ENCODE measurements at places on chromosomes 3 and 15.

DNA sequence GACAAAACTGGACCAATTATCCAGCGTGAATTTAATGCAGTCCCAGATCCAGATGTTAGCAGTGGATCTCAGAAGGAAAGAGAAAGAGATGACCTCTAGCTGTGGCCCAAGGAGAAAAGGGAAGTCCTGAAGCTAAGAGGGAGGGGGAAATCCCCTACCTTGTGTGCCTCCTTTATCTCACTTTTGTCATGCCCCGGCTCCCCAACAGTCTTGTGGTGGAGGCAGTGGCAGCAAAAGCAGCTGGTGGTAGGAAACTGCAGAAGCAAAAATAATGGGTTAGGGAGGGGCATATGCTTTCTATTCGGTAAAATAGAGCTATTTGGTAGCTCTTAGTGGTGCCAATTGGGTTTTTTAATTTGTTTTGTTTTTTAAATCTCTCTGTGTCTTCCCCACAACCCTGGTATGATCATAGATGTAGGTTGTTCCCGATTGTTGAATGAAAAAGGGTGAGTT lies 56.5 kb downstream of the MCTP2 start:
- DNase-seq = no peak

GRCh38 chr3:50495609-50496423 lies 7.6 kb downstream of the CACNA2D2 start:
- DNase-seq = no peak

DNA sequence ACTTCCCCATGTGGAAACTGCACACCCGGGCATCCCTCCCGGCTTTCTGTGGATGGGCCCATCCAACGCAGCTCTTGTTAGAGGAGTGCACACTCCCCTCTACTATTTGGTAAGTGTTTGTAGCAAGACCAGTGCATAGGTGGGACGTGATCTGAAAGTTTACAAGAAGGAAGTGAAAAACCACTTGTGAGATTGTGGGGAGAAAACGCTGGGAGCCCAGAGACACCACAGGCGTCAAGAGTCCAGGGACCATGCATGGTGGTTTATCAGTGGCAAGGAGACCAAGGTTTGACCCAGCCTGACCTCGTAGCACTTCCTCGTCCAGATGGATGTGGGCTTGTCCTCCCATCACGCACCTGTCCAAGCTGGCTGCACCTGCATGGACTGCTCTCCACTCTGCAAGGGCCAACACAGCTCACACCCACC lies 51.6 kb downstream of the ATP10A start:
- DNase-seq = no peak

GRCh38 chr3:94544131-94544789 lies 481.4 kb downstream of the NSUN3 start:
- no peak for DNase-seq

DNA sequence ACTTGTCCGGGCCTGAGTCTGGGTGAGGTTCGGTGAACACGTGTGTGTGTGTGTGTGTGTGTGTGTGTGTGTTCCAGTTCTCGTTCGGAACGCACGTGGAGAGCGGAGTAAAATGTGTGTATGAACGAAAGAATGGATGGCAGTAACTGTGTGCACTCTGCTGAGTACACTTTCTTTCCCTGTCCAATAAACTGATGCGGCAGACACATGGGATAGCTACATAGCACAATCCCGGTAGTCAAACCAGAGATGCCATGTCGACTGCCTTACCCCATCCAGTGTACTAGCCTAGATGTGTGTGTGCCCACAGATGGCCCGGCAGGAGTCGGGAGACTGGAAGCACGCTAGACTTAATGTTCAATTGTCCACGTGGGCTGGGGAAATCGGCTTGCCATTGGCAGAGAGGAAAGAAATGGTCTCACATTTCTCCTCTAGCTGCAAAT lies 507 bp upstream of the GOLIM4 start:
- peak; percentile 51 for DNase-seq

- DNase-seq = no peak
These were observed 9.6 kb upstream of the TIPARP start for GRCh38 chr3:156664831-156665178.

- no peak for DNase-seq
These were observed 226.3 kb upstream of the MRPL3 start for GRCh38 chr3:131728898-131729642.

GRCh38 chr15:79812541-79812940 lies 84.3 kb downstream of the MTHFS start:
- DNase-seq = no peak

- no peak for DNase-seq
These were observed 59.1 kb downstream of the FMN1 start for GRCh38 chr15:33135355-33135781.

DNA sequence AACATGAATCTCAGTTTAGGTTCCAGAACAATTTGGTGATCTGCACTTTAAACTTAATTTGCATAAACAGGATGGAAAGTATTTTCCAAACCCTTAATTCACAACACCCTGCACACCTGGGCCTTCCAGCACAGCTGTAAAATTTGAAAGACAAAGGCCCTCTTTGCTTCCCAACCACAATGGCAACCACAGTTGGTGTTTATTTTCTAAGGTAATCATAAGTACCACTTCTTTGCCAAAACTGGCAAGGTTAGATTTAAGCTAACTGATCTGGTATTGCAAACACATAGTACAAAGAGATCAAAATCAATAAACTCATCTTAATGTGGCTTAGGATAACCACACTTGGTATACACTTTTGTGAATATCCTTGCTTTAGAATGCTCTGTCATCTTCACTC lies 4.1 kb downstream of the LRIG1 start:
- DNase-seq = no peak

DNA sequence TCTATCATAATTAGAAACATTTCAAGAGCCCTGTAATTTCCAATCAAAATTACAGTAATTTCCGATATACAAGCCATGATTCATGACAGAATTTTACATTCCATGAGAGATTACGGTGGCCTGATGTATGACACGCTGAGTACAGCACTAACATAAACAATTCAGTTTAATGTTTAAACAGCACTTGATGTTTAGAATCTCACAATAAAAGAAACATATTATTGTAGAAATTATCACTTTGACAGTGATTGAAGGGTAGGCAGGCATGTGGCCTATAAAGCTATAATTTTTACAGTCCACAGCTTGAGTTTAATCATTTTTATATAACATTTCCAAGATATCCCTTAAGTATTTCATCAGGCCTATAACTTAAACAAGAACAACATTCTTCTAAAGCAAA lies 48.5 kb downstream of the SATB1 start:
- no peak for DNase-seq

GRCh38 chr15:65085207-65085753 lies 8.7 kb downstream of the KBTBD13 start:
- no peak for DNase-seq

- DNase-seq = peak; percentile 63
These were observed 223.4 kb upstream of the IL12A start for GRCh38 chr3:159765030-159765859.

DNA sequence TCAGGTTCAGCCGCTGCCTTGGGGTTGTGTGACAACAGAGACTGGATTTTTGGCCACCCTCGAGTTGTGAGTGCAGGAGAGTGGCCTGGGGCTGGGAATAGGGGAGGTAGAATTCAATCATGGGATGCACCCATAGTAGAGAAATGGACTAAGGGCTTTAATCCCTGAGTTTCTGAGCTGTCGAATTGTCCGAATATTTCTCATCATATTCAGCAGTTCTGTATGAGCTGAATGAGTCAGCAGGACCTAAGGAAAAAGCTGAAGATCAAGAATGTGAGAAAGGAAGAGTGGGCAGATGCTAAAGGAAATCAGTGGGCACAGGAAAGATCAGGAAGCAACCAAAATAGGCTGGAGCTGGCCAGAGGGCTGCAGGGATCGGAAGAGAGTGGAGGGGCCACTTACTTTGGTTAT lies 44.4 kb upstream of the SACM1L start:
- DNase-seq = no peak

DNA sequence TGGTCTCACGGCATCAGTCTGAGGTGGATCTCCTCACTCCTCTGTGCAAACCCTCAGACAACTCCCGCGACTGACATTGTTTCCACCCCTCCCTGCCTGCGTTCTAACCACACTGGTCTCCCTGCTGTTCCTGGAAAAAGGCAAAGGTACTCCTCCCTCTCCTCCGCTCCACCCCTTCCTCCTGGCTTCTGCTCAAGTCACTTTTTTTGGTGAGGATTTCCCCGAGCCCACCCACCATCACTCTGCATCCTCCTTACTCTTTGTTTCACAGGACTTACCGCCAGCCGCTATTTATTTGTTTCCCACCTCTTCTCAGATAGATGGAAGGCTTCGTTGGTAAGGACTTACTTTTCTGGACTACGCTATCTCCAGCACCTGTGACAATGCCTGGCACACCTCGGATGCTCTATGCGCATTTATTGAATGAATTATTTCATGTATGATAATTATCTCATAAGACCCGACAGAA lies 25.6 kb downstream of the PRR23E start:
- no peak for DNase-seq

DNA sequence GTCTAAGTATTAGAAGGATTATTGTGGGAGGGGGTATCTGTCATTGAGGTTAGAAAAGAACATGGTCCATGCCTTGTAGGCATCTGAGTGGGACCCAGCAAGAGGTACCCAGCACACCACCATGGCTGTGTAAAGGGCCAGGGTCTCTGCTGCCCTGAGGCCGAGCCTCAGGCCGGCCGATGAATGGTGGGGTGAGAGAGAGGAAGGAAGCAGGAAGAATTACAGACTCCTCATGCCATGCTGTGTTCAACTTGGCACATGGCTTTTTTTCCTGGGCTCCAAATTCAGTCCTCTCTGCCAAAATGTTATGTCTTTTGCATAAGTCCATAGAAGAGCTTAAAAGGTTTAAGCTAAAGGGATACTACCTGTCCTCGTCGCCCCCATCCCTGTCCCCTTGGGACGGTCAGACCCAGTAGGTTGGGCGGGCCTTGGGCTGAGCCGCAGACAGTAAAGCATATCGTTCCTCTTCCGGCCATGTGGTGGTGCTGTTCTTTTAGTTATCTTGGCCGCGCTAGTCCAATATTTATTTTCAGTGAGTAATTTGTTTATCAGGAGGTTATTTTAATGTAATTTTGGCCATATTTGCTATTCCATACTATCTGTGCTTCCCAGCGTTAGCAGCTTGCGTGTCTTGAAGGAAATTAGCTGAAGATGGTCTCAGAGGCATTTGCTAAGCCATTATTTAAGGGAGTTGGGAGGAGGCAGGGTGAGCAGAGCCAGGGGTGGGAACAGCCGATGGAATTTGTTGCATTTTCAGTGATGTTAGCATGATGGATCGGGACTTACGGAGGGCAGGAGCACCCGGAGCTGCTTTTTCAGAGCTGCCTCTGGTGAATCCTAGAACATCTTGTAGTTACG lies 152.4 kb downstream of the AGBL1 start:
- DNase-seq = peak; percentile 57

DNA sequence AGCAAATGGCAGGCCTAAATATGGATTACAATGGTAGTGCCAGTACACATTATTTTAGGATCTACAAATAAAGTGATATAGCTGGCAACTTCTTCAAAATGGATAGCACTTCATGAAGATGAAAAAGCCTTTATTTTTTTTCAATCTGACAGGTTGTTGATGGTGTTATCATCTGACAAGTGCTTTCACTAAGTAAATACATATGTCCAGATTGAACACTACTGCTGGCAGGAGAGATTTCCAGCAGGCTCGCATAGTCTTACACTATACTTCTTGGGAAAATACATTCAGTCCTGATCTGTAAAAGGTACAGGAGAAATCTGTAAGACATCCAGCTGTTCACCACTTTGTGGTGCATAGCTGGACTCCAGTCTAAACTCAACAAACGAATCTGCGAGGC lies 50.9 kb upstream of the ALCAM start:
- DNase-seq = no peak

DNA sequence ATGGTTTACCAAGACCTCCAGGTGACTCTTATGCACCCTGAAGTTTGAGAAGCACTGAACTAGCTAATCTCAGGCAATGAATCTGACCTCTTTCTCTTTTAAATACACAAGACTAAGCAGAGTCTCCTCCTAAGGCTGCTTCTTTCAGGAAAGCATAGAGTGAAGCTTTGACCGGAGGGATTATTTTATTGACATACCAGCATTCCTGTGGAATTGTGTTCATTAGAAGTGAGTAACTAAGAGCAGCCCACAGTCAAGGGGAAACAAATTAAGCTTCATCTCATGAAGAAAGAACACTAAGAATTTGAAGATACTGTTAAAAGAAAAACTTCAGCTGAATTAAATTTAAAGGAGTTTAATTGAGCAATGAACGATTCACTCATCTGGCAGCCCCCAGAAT lies 963.5 kb downstream of the NTRK3 start:
- DNase-seq = no peak

DNA sequence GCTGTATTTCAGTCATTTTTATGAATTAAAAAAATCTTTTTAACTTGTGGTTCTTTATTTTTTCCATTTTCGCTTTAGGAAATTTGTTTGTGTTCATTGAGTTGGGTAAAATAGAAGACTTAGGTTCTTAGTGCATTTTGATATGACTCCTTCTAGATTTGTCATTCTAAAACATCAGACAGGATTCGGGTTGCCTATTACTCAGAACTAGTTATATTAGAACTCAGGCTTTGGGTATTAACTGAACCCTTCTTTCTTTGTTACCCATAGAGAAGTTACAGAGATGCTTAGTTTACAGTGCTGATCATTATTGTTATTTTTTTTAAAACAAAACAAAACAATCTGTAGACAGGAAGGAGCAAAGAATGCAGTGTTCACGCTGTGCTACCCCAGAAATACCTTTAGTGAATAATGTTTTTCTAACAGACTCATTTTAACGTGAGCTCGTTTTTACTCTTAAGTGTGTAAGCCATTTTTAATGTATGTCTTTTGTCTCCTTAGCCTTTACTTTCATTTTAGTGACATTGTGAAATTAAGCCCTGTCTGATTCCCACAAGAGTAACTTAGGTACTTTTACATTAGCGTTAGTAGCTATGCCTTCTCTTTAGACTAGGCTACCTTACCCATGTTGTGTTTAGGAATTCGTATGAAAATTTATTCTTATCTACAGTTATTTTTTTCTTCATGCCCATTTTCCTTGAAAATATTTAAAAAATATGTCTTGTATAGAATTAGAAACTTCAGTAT lies 53.4 kb downstream of the CMC1 start:
- no peak for DNase-seq

DNA sequence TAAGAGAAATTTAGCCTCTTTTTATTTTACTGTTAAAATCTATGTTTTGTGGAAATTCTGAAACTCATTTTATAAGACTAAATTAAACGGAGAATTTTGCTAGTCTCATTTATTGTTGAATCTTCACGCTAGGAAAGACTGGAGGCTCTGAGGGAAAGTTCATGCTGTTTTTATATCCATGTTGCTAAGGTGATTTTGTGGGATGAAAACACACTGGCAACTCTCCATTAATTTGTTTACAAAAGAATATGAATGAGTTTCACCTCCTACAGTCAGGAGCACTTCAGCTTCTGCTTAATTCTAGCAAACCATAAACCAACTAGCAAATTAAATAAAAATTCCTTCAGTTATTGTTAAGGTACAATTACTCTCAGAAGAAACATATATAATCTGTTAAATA lies 195.4 kb downstream of the RAP2B start:
- DNase-seq = no peak

- peak; percentile 91 for DNase-seq
These were observed at the start of gene THBS1 for GRCh38 chr15:39580485-39581241. Gene THBS1 (plus strand): TSS chr15:39581079. CDS start chr15:39581858, 779 bp downstream.

- DNase-seq = no peak
These were observed 25.3 kb downstream of the GABRA5 start for GRCh38 chr15:26892182-26892518.

- no peak for DNase-seq
These were observed 14.8 kb downstream of the MRPS11 start for GRCh38 chr15:88482263-88482662.

- no peak for DNase-seq
These were observed 41.6 kb downstream of the POLG start for GRCh38 chr15:89293012-89293411.

GRCh38 chr3:134929976-134930375 lies 134.9 kb downstream of the EPHB1 start:
- no peak for DNase-seq
